ENCODE measurements at places on chromosomes 12 and 14.

DNA sequence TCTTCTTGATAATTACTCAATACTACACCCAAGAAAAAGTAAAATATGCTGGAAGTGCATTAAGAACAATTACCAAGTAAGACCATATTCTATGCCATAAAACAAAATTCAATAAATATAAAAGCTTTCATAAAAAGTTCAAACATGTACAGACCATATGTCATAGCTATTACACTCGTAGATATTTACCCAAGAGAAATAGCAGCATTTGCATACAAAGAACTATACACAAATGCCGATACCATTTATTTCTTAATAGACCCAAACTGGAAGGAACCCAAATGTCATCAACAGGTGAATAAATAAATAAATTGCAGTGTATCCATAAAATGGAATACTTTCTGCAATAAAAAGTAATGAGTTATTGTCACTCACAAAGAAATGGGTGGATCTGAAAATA is 78.3 kb upstream of the SLC16A7 start:
- no peak for DNase-seq

DNA sequence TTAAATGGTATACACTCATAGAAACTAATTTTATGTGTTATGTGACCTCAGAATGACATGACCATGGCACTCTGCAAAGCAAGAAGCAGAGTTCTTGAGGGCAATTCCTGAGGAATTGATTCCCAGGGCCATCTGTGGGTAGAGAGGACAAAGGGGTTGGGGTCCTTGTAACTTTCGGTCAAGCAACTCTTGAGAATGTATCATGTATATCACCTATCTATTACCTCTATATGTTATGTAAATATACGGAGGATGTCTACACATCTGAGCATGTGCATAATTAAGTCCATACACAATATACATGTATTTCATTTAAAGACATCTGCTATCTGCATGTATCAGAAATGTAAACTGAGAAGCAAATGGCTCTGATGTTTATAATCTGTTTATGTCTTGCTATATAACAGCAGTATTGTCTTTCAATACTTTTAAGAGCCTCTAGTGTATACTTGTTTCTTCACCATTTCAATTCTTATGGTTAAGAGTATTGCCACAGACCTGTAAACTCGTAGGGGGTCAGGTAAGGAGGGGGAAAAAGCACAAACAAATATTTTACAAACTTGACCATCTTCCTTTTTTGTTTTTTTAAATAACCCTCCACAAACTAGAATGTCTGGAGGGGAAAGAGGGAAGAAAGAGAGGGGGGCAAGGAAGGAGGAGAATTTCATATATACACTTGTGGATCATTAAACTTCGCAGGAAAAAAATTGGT is 4.5 kb downstream of the FOXA1 start:
- DNase-seq, result no peak

- DNase-seq, result no peak
Measured at GRCh38 chr12:49887536-49888401, 15.9 kb downstream of the FAIM2 start.

DNA sequence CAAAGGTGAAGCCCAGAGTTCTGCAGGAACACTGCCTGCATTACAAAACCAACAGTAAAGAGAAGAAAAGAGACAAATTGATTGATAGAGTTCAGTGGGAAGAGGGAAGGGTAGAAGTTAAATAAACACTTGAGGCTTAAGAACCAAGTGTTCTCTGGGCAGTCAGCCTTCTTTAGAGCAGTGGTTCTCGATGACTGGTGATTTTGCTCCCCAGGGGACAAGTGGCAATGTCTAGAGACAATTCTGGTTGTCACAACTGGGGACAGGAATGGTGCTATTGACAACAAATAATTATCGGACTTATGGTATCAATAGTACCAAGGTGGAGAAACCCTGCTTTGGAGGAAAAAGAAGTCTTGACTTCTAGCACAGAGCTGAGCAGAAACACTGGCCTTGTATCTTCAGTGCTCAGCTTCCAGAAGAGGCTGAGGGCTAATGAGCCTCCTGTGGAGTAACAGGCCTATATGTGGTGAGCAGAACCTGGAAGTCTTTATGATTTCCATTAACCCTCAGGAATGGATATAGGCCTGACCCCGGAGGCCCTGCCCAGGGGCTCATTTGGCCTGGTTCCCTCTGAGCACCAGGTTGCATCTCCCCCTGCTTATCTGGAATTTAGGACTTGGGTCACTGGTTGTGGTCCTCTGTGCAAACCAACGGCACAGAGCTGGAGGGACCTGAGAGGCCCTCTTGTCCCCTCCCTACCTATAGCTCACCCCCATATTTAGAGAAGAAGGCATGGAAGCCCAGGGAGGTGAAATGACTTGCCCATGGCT is 204.6 kb upstream of the PWP1 start:
- DNase-seq, result no peak

DNA sequence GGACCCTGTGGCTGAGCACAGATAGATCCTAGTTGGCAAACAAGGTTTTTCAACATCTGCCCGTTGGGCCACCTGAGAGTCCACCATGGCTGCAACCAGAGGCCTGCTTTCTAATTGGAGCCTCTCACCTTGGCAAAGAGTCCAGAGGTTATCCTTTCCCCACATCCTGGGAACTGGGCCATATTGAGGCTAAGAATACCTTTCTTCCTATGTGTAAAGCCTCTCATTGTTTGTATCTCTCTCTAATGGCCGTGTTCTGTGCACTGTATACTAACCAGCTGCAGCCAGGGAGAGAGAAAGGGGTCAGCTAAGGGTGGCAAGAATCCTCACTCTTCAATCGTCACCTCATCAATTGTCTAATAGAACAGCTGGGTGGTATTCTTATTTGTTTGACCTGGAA is 79.1 kb upstream of the ST8SIA1 start:
- DNase-seq, result no peak

GRCh38 chr12:46787496-46788055 is 38.2 kb downstream of the SLC38A4 start:
- DNase-seq, result no peak

- no peak for DNase-seq
Measured at GRCh38 chr14:89190765-89191513, 226.1 kb downstream of the FOXN3 start.

DNA sequence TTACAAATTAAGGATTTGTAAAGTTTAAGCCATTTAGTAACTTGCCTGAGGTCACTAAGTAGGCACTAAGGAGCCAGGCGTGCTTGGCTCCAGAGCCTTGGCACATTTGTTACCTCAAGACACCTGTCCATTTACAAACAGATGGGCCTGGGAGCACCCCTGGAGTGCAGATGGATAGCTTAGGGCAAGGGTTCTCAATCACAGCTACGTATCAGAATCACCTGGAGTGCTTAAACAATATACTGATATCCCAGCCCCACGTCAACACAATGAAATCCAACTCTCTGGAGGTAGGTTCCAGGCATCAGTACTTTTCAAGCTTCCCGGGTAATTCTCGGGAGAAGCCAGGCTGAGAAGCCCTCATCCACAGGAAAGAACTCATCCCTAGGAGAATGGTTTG is 45.4 kb downstream of the SLC8A3 start:
- DNase-seq, result no peak

DNA sequence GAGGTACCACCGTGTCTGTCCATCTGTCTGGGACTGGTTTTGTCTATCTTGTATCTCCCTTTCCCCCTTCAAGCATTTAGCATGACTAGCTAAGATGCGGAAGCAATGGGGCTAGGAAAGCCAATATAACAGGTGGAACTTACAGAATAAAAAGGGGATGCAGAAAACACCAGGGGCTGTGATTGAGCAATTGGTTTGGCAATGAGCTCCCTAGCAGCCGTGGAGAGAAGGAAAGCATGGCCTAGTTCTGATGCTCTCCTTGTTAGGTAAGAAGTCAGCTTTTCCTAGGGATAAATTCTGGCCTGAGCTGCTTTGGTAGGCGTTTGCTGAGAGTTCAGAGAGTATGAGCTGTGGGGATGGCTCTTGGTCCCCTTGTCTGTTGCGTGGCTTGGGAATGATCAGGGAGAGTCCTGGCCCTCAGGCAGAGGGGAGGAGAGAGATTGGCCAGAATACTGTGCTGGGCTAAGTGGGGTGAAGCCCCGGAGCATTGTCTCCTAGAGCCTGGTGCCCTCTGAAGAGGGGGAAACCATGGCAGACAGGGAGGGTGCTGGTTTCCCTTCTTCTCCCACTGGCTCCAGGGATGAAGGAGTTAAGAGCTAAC is 7.1 kb downstream of the SETD1B start:
- DNase-seq, result no peak

DNA sequence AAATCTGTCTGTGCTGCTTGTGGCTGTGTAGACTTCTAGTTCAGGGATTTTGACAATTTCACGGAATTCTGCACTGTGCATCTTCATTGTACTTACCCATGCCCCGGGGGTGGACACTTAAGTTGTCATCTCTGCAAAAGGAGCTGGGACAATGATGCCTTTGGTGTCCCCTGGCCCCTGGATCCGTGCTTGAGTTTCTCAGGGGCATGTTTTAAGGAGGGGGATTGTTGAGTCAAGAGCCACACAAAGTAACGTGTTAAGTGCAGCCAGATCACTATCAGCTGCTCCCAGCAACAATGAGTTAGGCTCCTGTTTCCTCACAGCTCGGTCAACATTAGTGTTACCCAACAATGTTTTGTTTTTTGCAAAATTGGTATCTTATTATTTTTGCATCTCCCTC is 305.0 kb upstream of the DIO3 start:
- DNase-seq, result no peak

GRCh38 chr14:96888158-96888557 is 91.0 kb downstream of the VRK1 start:
- no peak for DNase-seq

GRCh38 chr14:32311294-32312009 is 17.6 kb upstream of the AKAP6 start:
- no peak for DNase-seq

DNA sequence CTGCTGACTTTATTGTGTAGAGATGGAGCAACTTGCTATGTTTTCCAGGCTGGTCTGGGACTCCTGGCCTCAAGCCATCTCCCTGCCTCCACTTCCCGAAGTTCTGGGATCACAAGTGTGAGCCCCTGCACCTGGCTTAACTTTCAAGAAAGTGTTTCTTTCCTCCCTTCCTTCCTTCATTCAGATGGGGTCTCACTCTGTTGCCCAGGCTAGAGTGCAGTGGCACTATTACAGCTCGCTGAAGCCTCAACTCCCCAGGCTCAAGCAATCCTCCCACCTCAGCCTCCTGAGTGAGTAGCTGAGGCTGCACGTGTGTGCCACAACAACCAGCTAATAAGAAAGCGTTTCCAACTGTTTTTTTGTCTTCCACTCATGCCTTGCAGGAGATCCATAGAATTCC is 185.6 kb upstream of the AMIGO2 start:
- DNase-seq, result no peak

- DNase-seq, result no peak
Measured at GRCh38 chr12:131565267-131566015, 145.4 kb upstream of the SFSWAP start.

- DNase-seq, result no peak
Measured at GRCh38 chr12:74984631-74985030, 225.0 kb downstream of the KCNC2 start.

DNA sequence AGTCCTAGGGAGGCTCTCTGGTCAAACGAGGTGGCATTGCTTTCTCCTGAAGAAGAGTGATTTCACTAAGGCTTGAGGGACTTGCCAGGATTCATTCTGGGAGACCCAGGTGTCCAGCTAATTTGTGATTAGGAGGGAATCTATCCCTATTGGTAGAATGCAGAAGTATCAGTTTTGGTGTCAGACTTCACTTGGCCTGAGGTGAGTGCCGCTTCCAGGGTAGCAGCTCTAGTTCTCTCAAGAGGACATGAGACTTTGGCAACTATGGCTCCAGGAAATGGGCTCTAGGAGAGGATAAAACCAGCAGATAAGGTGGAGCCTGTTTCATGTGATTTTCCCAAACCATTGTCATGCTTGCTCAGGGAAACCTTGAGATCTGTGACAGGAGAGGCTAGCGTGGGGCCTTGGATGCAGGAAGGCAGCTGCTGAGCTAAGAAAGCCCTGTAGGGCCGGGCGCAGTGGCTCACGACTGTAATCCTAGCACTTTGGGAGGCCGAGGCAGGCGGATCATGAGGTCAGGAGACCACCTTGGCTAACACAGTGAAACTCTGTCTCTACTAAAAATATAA is 11.6 kb upstream of the TMEM117 start:
- no peak for DNase-seq

- DNase-seq, result no peak
Measured at GRCh38 chr14:104981699-104982541, 3.7 kb upstream of the CLBA1 start.

GRCh38 chr14:77059276-77059915 is 30.9 kb upstream of the IRF2BPL start:
- DNase-seq, result no peak

- DNase-seq, result no peak
Measured at GRCh38 chr12:6963016-6963731, 7.3 kb downstream of the PHB2 start.

GRCh38 chr14:92471919-92472318 is 41.7 kb upstream of the RIN3 start:
- DNase-seq, result no peak

GRCh38 chr12:11877869-11878780 is 192.6 kb upstream of the BCL2L14 start:
- DNase-seq, result no peak

DNA sequence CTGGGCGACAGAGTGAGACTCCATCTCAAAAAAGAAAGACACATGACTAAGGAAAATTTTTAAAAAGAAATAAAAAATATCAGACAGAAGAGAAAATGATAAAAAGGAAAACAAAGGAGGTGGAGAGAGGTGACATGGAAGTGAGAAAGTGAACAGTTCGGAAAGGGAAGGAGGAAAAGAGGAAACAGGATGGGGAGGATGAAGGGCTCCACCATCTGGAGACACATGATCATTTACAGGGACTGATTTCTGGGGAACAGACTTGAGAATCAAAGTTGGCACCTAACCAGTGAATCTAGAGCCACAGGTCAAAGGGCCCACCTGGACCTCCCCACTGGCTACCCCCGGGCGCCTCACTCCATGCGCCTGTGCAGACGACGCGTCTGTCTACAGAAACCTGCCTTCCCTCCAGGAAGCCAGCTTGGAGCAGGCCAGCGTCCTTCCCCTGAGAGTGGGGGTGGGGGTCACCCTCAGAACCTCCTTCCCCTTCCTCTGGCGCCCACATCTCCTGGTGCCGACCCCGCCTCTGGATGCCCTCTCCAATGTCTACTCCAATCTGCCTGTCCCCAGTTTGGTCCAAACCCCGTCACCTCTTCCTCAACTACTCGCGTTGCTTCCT is 60.5 kb downstream of the AMN start:
- DNase-seq, result no peak

- DNase-seq, result peak; percentile 23
Measured at GRCh38 chr14:37594971-37595808, at the start of the genes FOXA1 and TTC6. TSS of gene FOXA1 (minus strand) at chr14:37595249. CDS start at chr14:37594972, 277 bp downstream. TSS of gene TTC6 (plus strand) at chr14:37595629. CDS start at chr14:37622065, 26,436 bp downstream.

GRCh38 chr14:53591816-53592215 is 364.8 kb downstream of the BMP4 start:
- DNase-seq, result no peak
